ENCODE measurements at places on chromosomes 12 and 14.

DNA sequence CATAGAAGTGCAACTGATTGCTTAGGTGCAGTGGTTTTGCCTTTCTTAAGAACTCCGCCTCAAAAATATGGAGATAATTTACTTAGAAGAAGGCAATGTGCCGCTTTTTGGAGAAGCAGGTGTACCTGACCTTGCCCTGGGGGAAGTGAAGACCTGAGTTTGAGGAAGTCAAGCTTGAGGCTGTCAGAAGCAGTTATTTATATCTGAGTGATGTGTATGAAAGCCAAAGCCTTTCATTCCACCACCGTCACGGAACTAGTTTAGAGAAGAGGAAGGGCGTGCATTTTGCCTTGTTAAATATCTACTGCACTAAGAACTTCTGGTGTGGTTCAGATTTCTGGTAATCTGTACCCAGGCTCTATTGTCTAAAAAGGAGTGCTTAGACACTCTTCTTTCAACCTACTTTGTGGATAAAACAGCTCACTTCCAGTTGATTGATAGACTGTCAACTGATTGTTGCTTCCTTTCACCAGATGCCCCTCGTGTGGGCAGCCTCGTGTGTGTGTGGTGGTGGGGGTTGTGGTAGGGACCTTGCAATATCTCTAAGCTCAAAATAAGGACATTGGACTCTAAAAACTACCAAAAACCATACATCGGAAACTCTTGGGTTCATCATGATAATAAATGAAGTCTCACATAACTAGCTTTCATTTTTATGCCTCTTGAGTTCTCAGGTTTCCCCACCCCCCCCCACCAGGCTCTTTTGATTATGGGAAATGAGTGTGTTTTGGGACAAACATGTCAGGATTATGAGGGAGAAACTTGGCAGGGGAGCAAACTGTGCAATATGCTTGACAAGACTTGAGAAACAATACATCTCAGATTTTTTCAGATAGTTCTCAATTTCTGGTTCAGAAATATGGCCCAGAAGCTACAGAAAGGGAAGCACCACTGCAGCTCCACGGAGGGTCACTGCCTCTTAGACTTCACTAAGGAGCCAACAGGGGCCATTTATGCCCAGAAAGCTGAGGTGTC lies 78.6 kb downstream of the ARF6 start:
- DNase-seq = no peak

GRCh38 chr12:10607885-10608458 lies 5.4 kb downstream of the MAGOHB start:
- no peak for DNase-seq

- no peak for DNase-seq
These were observed 37.6 kb upstream of the DHRS4 start for GRCh38 chr14:23916004-23916403.

DNA sequence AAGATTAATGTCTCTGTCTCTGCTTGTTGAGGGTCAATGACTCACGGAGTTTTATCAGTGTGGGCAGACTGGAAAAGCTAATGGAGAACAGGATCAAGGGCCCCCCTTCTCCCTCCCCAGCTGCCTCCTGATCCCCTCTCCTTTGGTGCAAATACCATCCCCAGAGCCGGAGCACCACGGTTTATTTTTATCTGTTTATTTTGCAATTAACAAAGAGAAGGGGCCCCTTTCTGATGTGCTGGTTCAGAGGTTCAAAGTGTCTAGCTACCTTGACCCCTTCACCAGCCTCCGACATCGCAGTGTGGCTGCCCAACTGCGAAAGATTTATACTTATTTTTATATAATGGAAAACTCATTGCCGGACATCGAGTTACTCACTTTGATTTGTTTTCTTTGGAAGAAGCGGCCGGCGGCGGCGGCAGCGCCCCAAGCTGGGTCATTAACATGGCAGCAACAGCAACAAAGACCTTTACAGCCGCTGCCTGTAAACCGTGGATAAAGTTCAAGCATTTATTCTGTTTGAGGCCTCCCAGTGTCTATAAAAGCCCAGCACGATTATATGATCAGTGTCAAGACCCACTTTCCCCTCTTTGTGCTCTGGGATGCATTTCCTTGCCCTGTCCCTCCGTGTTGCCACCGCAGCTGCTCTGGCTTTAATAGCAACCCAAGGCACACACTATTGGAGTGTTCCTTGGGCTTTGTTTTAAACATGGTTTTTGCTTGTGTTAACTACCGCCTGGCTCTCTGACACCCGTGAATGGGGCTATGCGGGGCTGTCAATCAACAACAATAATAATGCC lies 47.4 kb upstream of the PARP11 start:
- DNase-seq = no peak

GRCh38 chr14:72111911-72112310 lies 179.7 kb downstream of the RGS6 start:
- no peak for DNase-seq

Measured in NCI-H1694 (cell line).